ENCODE measurements at places on chromosomes 16 and 17. TPM values are rescaled to one million over a fixed set of nuclear protein-coding genes. Genes with fewer than 3 reads are reported as not detected.

The ASGR1 gene
- 5.5 TPM for total RNA-seq

The SLC6A2 gene
- 1.6 TPM for total RNA-seq

The TP53TG3B gene
- total RNA-seq = not detected

The PEMT gene
- total RNA-seq = 45.3 TPM

The HGS gene
- 82.9 TPM for total RNA-seq

The ADAMTS18 gene
- total RNA-seq = 17.3 TPM

The RNF227 gene
- 7.0 TPM for total RNA-seq

The PIPOX gene
- 4.3 TPM for total RNA-seq

The EXOC3L1 gene
- total RNA-seq = 11.6 TPM

The TBC1D3I gene
- 1.5 TPM for total RNA-seq

The ERI2 gene
- 21.7 TPM for total RNA-seq

The ZG16 gene
- total RNA-seq = not detected

The RNF157 gene
- total RNA-seq = 13.4 TPM

Data from metanephros (tissue), 2 donors.